ENCODE measurements at places on chromosomes 3 and 15.
A peak's percentile ranks its signal among the peaks of the same experiment; 100 is the strongest.

DNA sequence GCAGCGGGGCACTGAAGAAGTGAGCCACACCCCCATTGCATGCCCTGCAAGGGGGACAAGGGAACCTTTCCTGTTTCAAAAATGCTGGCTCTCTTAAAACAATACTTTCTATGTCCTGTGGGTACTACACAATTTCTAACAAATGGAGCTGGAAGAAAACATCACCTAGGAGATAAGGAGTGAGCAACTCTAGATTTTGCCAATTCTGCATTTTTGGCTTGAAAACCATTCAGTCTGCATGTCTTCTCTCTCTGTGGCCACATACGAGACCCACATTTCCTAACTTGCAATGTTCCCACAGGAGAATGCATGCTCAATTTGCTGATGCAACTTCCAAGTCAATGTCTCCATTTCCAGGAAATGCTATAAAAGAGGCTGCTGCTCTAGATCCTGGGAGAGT is 662.0 kb downstream of the SQOR start:
- DNase-seq = no peak

GRCh38 chr15:64521726-64522164 is 61.4 kb downstream of the ZNF609 start:
- DNase-seq = no peak

DNA sequence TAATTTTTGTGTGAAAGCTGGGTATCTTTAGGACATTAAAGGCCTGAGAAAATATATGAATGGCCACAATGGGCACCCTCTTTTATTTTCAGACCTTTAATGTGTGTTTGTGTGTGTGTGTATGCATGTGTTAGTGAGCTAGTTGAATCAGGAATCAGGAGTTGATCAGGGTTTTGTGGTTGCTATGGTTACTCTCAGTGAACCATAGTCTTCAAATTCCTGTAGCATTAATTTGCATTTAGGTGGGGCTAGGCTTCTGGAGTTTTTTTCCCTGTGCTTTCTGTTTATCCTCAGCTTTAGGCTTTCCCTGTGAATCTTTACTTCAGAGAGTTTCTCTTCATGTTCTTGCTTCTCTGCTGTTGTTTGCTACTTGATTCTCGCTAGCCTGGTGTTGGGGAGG is 122.0 kb upstream of the ONECUT1 start:
- no peak for DNase-seq

GRCh38 chr3:104810896-104811295 is 555.8 kb upstream of the ALCAM start:
- no peak for DNase-seq

DNA sequence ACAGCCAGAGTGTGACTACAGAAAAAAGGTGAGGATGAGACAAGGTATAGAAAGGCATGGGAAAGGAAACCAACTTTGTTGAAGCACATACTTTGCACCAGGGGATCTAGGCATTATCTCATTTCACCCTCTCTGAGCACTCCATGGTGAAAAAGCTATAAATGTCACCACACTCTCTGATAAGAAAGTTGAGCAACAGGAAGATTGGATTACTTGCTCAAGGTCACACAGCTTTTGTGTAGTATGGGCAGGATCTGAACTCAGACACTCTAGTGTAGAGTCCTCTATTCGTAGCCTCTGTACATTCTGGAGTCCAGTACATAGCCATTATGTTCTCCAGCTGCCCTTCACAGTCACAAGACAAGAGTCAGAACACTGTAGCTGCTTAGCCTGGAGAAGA is 163.4 kb upstream of the SEMA6D start:
- no peak for DNase-seq

- DNase-seq = no peak
Observed at GRCh38 chr15:85854345-85855097, 59.8 kb upstream of the KLHL25 start.

- DNase-seq = no peak
Observed at GRCh38 chr3:38644662-38645053, 4.8 kb downstream of the SCN5A start.

GRCh38 chr15:101272584-101272983 is 4.7 kb downstream of the SELENOS start:
- no peak for DNase-seq

DNA sequence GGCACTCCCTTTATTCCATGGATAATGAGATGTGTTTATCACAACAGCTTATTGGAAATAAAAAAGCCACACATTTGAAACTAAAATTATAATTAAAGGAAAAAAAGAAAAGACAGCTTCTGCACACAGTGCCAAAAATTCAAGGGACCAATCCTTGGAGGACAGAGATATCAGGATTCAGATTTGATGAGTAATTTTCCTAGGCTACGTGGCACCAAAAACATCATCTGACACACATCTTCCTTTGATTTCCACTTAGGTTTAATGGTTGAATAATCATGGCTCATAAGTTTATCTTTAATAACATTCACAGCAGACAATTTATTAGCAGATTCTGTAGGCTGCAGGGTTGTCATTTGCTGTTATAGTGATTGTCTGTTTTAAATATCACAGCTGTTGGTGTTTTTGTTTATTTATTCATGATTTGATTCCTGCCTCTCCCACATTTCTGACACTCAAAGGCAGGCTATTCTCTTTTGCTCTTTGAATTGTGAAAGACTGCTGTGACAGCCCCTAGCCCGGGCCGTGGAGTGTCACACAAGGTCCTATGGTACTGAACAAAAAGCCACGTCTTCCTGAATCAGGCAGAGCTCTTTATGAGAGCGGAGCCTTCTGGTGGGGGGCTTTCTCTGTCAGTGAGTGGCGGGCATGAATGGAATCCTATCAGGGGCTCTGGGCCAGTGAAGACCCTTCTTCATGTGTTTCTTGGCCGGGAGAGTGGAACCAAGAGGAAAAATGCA is 708.5 kb downstream of the SQOR start:
- DNase-seq = no peak

DNA sequence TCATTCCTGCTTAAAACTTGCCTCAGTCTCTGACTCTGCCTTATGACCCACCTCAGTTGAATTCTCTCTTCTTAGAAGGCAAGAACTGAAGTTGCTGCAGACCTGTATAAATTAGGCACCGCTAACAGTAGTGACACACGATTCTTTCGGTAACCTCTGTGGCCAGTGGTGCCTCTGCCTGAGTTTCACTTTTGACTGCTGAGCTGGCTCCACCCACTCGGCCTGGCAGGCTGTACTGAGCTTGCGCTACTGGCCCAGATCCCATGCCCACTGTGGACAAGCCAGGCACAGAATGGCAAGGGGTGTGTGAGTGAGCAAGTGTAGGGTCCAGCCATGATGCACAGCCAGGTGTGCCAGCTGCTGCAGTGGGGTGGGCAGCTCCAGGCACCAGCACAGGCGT is 19.1 kb upstream of the EIF1B start:
- no peak for DNase-seq

GRCh38 chr3:158097593-158098308 is 8.5 kb downstream of the SHOX2 start:
- no peak for DNase-seq

DNA sequence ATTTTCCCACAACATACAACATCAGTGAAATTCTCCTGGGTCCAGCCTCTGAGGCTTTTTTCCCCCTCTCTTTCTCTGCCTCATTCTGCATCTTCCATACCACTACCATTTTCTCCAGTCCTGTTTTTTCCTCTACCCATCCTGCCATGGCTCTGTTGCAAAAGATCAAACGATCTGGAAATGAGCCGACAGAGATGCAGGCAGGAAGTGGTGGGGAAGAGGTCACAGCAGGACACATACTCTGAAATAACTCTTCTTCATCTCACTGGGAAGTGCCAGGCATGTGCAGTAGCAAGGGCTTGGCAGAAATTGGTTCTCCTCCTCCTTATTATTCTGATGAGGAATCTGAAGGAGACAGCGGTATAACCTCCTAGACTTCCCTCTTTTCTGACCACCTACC is 114.3 kb downstream of the CORO2B start:
- DNase-seq = no peak

GRCh38 chr3:169613053-169613803 is 50.3 kb downstream of the MECOM start:
- DNase-seq = no peak

- DNase-seq = no peak
Observed at GRCh38 chr3:8621872-8622271, 22.7 kb downstream of the SSUH2 start.

- DNase-seq = no peak
Observed at GRCh38 chr15:58793862-58794261, 22.8 kb downstream of the MINDY2 start.

DNA sequence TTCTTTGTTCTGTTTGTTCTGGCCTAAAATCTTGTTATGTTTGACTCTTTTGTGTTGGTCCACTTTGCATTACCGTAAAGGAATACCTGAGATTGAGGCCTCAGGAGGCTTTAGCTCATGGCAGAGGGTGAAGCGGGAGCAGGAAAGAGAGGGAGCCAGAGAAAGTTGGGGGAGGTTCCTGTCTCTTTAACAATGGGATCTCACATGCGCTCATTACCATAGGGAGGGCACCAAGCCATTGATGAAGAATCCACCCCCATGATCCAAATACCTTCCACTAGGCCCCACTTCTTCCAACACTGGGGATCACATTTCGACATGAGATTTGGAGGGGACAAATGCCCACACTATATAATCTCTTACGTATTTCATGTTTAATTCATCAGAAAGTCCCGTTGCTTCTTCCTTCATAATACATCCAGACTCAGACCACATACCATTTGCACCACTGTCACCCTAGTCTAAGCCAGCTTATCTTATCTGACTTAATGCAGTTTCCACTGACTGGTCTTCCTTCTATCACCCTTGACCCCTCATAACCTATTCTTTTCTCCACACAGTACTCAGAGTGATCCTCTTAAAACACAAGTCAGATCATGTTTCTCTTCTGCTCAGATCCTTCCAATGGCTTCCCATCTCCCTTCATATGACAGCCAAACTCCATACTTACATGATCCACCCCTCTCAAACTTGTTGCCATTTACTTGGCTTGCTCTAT is 13.5 kb downstream of the KBTBD8 start:
- no peak for DNase-seq

DNA sequence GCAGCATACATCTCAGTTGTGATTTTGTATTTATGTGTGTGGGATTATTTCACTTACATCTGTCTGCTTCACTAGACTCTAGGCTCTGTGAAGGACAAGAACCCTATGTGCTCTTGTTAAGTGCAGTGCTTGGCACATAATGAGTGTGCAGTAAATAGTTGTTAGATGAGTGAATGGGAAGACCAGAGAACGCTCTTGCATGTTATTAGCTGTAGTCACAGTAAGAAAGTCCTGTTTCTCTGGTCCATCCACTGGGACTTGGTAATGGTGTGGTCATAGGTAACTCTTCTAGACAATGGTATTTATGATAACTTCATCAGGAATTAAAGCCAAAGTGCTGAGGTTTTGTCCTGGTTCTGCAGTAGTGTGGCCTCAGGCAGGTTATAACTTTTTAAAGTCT is 1.4 kb upstream of the AQP9 start:
- DNase-seq = no peak

GRCh38 chr3:58052373-58053273 is 44.4 kb downstream of the FLNB start:
- DNase-seq = peak; percentile 90

- DNase-seq = no peak
Observed at GRCh38 chr3:68163062-68163461, 508.6 kb upstream of the SUCLG2 start.

DNA sequence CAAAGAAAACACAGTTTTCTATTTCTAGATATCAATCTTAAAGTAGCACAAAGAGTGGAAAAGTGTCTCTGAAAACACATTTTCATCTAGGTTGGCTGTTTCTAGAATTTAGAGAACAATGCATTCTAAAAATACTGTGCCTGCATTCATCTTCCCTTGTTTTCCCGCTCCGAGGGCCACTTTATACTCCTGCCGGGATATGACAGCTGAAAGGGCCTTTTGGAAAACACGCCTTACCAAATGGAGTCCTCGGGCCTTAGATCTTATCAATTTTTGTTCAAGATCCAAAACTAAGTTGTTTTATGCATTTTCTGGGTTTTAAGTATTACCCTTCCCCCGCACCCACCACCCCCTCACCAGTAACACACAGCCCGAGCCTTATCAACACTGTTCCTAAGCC is 47.9 kb upstream of the ARHGEF3 start:
- no peak for DNase-seq

- DNase-seq = no peak
Observed at GRCh38 chr3:24773798-24774197, 279.1 kb upstream of the THRB start.

- no peak for DNase-seq
Observed at GRCh38 chr3:47646362-47646761, 67.7 kb upstream of the CSPG5 start.

- DNase-seq = no peak
Observed at GRCh38 chr3:195151866-195152541, 119.0 kb downstream of the XXYLT1 start.

GRCh38 chr3:44120721-44121582 is 120.7 kb upstream of the TOPAZ1 start:
- DNase-seq = no peak

GRCh38 chr15:95857124-95857757 is 473.3 kb upstream of the NR2F2 start:
- DNase-seq = no peak

- no peak for DNase-seq
Observed at GRCh38 chr15:26374806-26375205, 398.1 kb downstream of the GABRB3 start.

GRCh38 chr3:120568598-120568997 is 27.5 kb upstream of the NDUFB4 start:
- no peak for DNase-seq

DNA sequence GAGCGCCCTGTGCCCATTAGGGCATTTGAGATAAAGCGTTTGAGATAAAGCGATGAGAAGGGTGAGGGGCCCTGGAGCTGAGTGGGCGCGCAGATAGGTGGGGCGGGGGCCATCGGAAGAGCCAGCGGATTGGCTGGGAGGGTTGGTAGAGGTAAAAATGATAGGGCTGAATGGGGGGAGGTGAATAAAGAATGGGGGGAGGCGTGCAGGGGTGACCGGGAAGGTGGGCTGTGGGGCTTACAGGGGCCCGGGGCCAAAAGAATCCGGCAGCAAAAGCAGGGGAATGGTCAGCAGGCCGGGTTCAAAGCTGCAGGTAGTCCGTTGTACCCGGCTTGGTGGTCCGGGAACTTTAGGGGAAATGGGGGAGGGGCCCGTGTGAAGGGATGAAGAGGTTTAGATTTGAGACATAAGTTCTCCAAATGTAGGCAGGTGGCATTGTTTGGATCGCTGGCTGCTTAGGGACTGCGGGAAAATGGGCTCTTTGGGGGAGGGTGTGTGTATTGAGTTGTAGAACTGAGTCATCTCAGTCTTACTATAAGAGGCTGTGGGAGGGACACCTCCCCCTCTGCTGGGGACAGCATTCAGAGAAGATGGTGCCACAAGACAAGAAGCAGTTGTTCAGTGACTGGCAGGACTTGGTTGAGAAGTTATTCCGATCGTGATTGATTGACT is 610 bp downstream of the ARID3B start:
- DNase-seq = no peak

DNA sequence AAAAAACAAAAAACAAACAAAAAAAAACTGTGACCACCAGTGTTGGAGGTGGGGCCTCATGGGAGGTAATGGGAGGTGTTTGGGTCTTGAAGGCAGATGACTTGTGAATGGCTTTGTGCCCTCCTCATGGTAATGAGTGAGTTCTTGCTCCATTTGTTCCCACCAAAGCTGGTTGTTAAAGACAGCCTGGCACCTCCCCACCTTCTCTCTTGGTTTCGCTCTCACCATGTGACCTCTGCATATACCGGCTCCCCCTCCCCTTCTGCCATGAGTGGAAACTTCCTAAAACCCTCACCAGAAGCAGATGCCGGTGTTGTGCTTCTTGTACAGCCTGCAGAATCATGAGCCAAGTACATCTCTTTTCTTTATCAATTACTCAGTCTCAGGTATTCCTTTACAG is 61.5 kb upstream of the ATP11B start:
- DNase-seq = no peak
